HepG2 (cell line): ENCODE measurements at places on chromosomes 2 and 18. TPM values are rescaled to one million over a fixed set of nuclear protein-coding genes. Genes with fewer than 3 reads are reported as not detected.

GRCh38 chr2:143146815-143147530 is 17.8 kb downstream of the ARHGAP15 start:
- H3K27ac ChIP-seq: no peak overlapping the region
- no peak for DNase-seq
- no peaks in the 10 kb centered on the region for H3K36me3 ChIP-seq
- no peaks in the 10 kb centered on the region for H3K27me3 ChIP-seq
- H3K4me3 ChIP-seq: no peak overlapping the region

- no peaks in the 10 kb centered on the region for H3K27me3 ChIP-seq
- DNase-seq: no peak
- no peaks in the 10 kb centered on the region for H3K36me3 ChIP-seq
- 0 out of 2 replicates have a peak, but pooled peaks cover 11% of the 10 kb centered on the region for H3K4me1 ChIP-seq
- no peak overlapping the region for H3K27ac ChIP-seq
Observed at GRCh38 chr2:45919711-45920111, 268.2 kb downstream of the PRKCE start.

DNA sequence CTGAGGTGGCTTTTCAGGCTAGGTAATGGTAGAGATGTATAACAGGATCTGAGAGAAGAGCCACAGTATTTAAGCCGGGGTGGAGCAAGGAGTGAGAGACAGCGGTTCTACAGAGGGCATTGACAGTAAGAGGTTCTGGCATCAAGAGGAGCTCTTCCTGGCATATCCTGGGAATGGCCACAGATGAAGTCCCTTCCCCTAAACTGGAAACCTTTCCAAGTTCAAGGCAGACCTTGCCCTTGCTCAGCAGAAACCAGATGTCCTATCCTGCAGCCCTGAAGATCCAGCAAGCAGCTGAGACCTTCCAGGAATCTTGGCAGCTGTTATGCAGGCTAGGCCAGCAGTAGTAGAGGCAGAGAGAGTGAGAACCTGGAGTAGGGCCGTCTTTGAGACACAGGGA is 18.1 kb downstream of the REG1A start:
- no peak overlapping the region for H3K4me3 ChIP-seq
- H3K27ac ChIP-seq: no peak overlapping the region
- no peak for DNase-seq
- no peaks in the 10 kb centered on the region for H3K27me3 ChIP-seq
- no peaks in the 10 kb centered on the region for H3K36me3 ChIP-seq
- H3K4me1 ChIP-seq: no peaks in the 10 kb centered on the region

GRCh38 chr18:27652480-27653121 is 467.5 kb upstream of the CHST9 start:
- H3K27me3 ChIP-seq: no peaks in the 10 kb centered on the region
- no peak overlapping the region for H3K27ac ChIP-seq
- no peaks in the 10 kb centered on the region for H3K36me3 ChIP-seq
- no peaks in the 10 kb centered on the region for H3K4me1 ChIP-seq
- H3K4me3 ChIP-seq: no peak overlapping the region

DNA sequence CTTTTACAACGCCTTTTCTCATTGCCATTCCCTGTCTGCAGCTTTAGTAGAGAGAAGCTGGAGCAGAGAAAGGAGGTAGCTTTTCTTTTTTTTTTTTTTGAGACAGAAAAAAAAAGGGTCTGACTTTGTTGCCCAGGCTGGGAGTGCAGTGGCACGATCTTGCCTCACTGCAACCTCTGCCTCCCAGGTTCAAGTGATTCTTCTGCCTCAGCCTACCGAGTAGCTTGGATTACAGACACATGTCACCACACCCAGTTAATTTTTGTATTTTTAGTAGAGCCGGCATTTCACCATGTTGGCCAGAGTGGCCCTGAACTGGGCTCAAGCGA is 25.0 kb upstream of the ACSL3 start:
- no peak for DNase-seq
- H3K4me3 ChIP-seq: no peak overlapping the region
- H3K36me3 ChIP-seq: no peaks in the 10 kb centered on the region
- H3K4me1 ChIP-seq: peaks cover 42% of the 10 kb centered on the region

Gene MAL
- not detected in 2 replicates for total RNA-seq

GRCh38 chr2:182915369-182916326 is 49.2 kb upstream of the FRZB start:
- H3K4me1 ChIP-seq: peaks cover 15% of the 10 kb centered on the region
- H3K4me3 ChIP-seq: no peak overlapping the region
- H3K36me3 ChIP-seq: no peaks in the 10 kb centered on the region; the same call in 1 of the 2 replicates
- H3K27ac ChIP-seq: no peak overlapping the region
- no peaks in the 10 kb centered on the region for H3K27me3 ChIP-seq

DNA sequence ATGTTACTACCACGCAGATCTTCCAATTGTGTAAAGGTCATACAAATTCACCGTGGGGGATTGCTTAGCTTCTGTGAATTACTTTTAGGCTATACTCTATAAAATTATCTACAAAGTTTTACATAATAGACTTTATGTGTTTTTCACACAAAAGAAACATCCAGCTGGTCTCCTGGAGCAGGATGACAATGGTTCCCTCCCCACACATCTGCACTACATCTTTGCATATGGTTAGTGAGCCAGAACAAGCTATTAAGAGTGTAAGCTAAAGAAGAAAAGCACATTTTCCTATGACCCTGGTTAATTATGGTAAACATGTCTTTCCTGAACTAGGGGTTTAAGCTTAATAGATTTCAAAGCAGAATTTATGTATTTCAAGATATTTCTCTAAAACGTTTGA is 295.1 kb downstream of the ASXL3 start:
- no peak overlapping the region for H3K4me3 ChIP-seq
- H3K27me3 ChIP-seq: no peaks in the 10 kb centered on the region
- H3K4me1 ChIP-seq: no peaks in the 10 kb centered on the region
- no peaks in the 10 kb centered on the region for H3K36me3 ChIP-seq
- no peak overlapping the region for H3K27ac ChIP-seq
- no peak for DNase-seq
